ENCODE measurements at places on chromosomes 3 and 15. TPM values are rescaled to one million over a fixed set of nuclear protein-coding genes. Genes with fewer than 3 reads are reported as not detected.

- DNase-seq: peak; percentile 92
Observed at GRCh38 chr15:101652098-101652785, at the start of gene TM2D3. Gene TM2D3, minus strand, starts transcription at chr15:101652381. Its CDS starts 20 bp downstream, at chr15:101652361.

Gene SAMMSON
- not detected for polyA plus RNA-seq

Gene PAQR5
- polyA plus RNA-seq: 35.1 TPM

Gene COL6A5
- polyA plus RNA-seq: 0.07 TPM

DNA sequence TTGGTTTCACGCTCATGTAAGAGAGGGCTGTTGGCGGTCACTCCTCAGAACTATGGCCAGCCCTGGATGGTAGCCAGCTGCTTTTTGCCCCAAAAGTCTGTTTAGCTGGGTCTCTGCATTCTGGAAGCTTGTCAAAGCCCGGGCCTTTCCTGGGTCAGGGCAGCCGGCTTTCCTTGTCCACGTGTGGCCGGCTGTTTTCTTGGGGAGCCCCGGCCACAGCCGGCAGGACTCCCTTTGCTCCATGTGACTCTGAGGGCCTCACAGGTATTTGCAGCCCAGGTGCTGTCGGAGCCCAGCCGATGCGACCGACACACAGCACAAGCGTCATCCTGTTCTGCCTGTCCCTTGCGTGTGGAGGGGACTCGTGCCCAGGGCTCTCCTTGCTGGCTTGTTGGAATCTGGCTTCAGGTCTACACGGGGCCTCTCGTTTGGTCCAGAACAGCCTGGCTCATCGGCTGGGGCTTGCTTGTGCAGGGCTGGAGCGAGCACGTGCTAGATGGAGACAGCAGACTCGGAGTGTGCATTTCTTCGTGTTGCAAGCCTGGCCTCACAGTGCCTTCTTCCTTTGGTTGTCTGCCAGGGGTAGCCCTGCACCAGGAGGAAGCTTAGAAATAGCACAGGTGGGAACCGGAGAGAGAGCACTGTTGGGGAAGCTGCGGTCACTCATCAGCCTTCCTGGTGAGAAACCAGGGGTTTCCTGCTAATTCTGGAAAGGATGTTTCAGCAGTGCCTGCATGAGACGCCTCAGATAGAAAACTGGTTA lies 51.5 kb downstream of the PGPEP1L start:
- DNase-seq: no peak

DNA sequence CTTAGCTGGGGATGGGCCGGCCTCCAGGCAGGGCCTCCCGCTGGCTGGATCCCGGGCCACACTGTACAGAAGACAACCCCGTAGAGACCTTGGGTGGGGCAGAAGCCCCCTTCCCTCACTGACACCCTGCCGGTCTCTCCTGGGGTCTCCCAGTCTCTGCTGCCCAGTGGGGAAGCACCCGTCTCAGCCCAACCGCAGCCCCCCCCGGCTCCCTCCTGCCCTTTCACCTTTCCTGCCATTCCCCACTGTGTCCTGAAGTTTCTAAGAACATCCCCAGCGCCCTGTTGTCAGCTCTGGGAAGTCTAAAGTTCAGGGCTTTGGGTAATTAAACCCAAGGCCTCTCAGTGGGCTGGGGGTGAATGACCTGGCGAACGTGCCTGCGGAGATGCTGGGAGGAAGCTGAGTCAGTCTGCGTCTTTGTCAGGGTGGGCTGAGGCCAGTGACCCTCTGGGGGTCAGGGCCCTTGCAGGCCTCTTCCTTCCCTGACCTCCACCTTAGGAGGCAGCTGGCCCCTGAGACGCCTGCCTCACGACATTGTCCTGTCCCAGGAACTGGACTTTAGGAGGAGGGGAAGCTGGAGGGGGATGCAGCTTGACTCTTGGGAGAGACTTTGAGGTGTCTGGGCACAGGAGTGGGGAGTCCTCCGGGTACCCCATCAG lies 1.4 kb upstream of the SLC51A start:
- DNase-seq: no peak

Gene SLCO3A1
- 9.5 TPM for polyA plus RNA-seq

- peak; percentile 83 for DNase-seq
Observed at GRCh38 chr3:101827211-101828174, 21.8 kb upstream of the NFKBIZ start.

GRCh38 chr3:104537323-104537722 lies 829.4 kb upstream of the ALCAM start:
- no peak for DNase-seq

Gene HHLA2
- polyA plus RNA-seq: 21.3 TPM

GRCh38 chr3:32821686-32822296 lies 4.0 kb downstream of the TRIM71 start:
- no peak for DNase-seq

DNA sequence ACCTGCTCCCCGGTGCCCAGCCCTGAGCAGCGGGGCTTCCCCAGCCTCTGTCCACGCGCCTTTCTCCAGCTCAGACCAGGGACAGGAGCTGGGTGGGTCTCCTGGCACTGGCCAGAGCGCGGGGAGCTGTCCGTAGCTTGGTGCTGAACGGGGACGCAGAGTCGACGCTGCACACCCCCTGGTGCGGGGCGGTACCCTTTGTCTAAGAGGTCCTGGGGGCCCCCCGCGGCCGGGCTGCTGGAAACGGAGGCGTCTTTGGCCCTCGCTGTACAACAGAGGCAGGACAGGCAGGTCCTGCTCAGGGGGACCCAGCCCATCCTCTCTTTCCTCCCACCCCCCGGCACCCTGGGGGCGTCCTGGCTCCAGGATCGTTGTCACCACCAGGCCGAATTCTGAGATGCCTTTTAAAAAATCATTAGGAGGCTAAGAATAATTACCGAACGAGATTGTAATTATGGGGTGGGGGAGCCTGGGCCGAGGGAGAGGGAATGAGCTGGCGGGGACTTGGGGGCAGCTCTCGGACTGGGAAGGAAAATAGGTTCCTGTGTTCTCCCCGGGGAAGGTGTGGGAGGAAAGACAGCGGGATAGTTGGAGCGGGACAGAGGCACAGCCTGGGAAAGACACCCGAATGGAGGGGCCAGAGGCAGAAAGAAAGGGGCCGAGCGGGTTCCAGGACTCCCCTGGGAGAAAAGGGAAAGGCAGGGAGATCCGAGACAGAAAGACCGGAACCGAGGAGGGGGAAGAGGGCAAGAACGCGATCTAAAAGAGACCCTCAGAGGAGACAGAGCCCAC lies 4.1 kb upstream of the SKOR1 start:
- DNase-seq: peak; percentile 74

DNA sequence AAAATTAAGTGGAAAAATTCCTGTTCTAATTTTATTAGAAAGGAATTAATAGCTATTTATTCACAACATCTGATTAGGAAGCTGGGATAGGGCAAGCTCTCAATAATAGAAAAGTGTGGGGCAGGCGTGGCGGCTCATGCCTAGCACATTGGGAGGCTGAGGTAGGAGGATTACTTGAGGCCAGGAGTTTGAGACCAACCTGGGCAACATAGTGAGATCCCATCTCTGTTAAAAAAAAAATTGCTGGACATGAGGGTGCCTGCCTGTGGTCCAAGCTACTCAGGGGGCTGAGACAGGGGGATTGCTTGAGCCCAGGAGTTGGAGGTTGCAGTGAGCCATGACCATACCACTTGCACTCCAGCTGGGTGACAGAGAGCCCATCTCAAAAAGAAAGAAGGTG lies 119.6 kb downstream of the TCF12 start:
- DNase-seq: no peak

GRCh38 chr3:108598375-108598774 lies 8.9 kb downstream of the DZIP3 start:
- no peak for DNase-seq

GRCh38 chr3:171417813-171418212 lies 42.4 kb downstream of the TNIK start:
- no peak for DNase-seq

DNA sequence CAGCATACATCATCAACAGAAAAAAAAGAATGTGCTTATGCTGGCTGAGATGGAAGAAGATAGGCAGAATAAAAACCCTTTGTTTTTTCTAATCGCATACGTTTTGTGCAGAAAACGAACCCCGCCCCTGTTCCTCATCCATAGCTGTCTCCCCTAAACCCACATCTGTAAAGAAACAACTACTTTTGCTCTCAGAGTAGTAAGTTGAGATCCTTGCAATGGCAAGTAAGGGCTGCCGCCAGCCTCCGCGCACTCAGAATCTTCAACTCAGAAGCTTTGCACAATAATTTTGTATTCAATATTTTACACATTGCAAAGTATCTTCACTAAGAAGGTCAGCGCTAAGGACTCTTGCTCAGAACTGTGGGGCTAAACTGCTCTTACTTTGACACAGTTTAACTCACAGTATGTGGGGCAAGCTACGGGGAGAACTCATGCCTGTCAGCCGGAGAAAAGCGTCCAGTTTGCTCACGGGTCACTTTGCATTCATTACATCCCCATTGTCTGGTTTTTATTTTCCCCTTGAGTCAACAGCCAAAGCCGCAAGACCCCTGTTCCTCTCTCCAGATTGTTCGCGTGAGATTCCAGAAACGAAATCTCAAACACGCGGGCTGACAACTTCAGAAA lies 1.0 kb downstream of the LYSMD4 start:
- DNase-seq: no peak

DNA sequence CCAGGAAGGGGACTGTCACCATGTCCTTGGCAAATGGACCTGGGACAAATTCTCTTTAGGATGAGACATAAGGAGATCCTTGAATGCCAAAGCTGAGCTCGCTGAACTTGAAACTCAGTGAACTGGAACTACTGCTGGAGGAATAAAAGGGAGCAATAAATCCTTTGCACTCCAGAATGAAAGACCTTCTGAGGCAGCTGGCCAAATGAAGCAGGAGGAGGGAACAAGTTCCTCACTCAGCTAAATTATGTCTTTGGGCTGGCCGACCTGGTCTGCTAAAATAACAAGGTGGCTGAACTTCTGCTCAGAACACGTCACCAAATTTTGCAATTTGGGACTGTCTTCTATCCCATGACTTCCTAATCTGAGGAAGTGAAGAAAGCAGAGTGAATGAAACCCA lies 314.7 kb downstream of the LPP start:
- DNase-seq: peak; percentile 62

GRCh38 chr3:152381881-152382295 lies 113.2 kb downstream of the MBNL1 start:
- no peak for DNase-seq

Gene CYP1A1
- not detected for polyA plus RNA-seq

DNA sequence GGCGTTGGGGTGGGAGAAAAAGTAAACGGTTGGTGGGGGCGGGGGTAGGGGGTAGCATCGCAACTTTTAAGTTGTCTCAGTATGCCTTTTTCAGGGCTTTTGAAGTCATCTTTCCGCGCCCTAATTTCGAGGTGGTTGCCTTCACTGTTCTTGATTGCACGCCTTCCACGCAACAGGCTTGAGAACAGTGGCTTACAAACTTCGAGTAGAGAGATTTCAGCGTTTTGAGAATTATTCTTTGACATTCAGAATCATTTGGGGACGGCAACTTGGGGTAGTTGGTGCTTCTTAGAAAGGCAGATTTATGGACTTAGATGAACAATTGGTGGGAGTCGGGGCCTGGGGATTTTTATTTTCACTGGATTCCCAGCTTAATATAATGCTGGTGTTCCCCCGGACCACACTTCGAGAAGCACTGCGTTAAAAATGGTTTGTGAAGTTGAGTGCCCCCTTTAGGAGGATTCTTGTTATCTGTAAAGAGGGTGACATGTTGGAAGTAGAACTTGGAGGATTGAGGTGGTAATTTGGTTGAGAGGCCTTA lies 880 bp downstream of the PPP4R2 start:
- DNase-seq: peak; percentile 75

DNA sequence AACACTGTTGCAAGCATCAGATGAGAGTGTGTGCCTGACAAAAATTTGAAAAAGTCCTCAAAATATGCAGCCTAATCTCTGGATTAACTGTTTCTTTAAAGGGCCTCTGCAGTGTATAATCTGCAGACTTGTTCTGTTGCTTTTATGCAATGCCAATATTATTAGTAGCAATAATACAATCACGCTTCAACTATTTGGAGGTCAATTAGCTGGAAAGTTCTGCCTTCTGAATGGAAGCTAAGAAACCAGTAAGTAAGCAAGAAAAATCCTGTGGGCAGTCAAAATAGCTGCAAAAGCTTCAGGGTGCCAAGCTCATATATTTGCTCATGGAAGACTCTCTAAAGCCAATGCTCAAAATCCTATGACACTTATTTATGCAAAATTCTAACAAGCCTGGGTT lies 153.2 kb upstream of the NR2F2 start:
- DNase-seq: no peak

DNA sequence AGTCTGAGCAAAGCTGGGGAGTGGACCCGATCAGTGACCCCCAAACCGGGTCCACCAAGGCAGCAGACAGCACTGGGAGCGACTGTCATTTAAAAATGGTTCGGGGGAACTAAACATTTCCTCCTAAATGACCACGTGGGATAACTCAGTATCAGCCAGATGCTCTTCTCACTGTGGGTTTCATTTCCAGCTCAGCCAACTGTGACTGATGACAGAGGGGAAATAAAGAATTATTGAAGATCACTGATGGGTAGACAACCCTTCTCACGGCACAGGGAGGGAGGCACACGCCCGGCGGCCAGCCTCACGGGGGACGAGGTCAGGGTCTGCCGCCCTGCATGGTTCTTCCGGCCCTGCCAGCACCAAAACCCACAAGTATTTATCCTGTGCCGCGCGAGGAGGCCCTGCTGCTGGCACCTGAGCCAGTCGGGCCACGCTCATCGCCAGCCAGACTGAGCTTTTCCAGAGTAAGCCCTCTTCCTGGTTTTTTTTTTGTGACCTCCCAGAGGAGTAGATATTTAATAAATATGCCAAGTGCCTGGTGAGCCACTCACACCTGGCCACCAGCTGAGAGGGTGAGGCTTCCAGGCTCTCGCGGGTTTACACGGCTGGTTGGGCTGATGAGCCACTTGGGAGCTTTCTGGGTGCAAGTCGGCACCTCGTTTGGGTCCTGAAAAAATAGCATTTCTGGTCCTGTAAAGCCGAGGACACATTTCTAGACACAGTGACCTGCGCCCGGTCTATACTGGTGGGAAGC lies 6.2 kb downstream of the MELTF start:
- no peak for DNase-seq

DNA sequence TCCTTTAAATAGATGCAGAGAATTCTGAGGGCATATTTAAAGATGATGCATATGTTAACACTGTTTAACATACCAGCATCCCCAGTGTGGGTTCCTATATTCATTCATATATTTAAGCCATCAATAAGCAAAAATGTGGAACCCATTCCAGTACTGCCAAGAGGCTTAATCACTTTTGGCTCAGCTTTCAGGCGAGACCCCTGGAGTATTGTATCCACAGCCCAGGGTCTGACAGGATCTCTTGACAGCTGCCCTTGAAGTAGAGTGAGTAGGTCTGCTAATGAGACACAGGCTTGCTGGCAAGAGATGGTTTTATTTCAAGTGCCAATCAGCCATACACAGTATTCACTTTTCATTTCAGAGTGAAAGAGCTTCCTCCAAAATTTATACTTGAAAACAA lies 367.3 kb downstream of the OCA2 start:
- no peak for DNase-seq

DNA sequence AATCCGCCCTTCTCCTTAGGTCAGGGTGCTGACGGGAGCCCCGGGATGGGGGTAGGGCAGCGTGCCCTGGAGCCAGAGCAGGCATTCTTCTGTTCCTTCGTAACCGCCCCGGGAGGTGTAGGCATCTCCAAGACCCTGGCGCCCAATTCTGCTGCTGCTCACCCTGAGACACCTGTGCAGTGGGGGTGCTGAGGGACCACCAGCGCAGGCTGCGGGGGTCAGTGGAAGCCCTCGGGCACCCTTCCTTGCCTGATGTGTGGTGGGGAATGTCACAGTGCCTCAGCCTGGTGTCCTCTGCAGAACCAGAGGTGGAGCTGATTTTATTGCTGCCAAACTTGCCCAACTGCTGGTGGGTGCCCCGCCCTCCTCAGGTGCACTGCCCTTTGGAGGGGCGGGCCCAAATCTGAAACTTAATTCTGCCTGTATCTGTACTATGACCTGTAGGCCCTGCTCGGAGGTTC lies 7.3 kb downstream of the CSK start:
- DNase-seq: no peak
